ENCODE measurements at places on chromosomes 13 and 19.
A peak's percentile ranks its signal among the peaks of the same experiment; 100 is the strongest.

DNA sequence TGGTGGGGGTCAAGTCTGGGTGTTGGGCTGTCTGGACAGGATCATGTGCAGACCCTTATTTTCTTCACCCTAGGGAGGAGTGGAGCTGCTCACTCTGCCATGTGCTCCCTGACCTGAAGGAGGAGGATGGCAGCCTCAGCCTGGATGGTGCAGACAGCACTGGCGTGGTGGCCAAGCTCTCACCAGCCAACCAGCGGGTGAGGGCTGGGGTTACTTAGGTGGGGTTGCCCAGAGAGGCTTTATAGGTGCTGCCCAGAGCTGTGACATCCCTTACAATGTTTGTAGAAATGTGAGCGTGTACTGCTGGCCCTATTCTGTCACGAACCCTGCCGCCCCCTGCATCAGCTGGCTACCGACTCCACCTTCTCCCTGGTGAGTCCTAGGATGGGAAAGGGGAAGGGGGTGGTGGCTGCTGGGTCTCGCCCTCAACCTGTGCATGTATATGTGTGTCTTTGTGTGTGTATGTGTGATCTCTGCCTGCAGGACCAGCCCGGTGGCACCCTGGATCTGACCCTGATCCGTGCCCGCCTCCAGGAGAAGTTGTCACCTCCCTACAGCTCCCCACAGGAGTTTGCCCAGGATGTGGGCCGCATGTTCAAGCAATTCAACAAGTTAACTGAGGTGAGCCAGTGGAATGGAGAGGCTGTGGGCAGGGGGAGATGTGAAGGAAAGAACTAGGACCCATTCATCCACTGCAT, 5.1 kb downstream of the CHMP2A start:
- DNase-seq, result no peak

GRCh38 chr19:33301900-33302174, 497 bp downstream of the CEBPA start:
- DNase-seq, result no peak

- DNase-seq, result no peak
Observed at GRCh38 chr13:24127116-24127631, 33.3 kb upstream of the SPATA13 start.

GRCh38 chr13:63851526-63851925, 2435.9 kb upstream of the PCDH20 start:
- DNase-seq, result no peak

DNA sequence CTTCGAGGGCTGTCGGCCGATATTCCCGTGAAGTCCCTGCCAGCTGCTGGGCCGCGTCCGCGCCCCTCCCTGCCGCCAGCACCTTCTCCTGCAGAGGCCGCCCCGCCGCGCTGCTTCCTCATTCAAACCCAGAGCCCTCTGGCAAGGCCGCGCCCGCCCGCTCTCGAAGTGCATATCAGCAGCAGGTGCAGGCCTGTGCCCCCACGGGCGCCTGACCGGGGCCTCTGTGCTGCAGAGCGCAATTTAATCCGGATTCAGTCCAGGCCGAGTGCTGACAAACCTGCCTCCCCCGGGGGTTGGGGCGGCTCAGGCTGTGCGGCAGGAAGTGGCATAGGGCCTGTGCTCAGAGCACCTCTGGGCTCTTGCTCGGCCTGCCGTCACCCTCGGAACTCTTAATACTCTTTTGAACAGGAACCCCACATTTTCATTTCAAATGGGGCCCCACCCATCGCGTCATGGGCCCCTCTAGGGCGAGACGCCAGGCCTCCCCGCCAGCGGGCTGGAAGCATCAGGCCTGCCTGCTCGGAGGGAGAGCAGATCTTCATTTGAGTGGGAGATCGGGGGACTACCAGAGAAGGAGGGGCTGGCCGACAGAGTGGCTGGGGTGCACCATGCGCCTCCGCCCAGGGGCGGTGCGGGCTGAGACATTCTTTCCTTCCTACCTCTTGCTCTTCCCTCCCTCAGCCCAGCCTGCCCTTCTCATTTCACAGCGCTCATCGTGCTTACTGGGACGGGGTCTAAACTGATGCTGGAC, 125.7 kb downstream of the TNFRSF19 start:
- peak; percentile 21 for DNase-seq

GRCh38 chr13:97982286-97982685, 28.8 kb downstream of the IPO5 start:
- DNase-seq, result no peak

DNA sequence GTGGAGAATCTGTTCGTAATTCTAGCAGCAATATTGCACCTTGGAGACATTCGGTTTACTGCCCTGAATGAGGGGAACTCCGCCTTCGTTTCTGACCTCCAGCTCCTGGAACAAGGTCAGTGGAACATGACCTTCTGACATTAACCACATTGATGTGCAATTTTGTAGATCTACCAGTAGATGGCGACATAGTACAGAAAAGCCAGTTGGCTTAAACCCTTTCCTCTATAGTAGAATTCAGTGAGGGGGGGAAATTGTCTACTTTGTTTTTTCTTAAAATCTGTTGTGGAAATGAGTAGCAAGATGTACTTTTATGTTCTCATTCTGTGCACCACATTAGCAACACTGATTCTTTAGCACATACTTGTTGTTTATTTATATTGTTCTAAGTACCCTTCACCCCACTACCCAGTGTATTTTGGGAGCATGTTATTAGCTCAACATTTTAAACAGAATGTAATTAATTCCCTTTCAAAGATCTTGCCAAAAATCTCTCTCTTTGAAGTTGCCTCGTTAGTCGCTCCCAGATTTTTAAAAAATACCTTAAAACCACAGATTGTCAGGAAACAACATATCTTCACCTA, 332.2 kb downstream of the MYO16 start:
- DNase-seq, result no peak

- no peak for DNase-seq
Observed at GRCh38 chr13:37669845-37670244, 71.3 kb upstream of the POSTN start.

DNA sequence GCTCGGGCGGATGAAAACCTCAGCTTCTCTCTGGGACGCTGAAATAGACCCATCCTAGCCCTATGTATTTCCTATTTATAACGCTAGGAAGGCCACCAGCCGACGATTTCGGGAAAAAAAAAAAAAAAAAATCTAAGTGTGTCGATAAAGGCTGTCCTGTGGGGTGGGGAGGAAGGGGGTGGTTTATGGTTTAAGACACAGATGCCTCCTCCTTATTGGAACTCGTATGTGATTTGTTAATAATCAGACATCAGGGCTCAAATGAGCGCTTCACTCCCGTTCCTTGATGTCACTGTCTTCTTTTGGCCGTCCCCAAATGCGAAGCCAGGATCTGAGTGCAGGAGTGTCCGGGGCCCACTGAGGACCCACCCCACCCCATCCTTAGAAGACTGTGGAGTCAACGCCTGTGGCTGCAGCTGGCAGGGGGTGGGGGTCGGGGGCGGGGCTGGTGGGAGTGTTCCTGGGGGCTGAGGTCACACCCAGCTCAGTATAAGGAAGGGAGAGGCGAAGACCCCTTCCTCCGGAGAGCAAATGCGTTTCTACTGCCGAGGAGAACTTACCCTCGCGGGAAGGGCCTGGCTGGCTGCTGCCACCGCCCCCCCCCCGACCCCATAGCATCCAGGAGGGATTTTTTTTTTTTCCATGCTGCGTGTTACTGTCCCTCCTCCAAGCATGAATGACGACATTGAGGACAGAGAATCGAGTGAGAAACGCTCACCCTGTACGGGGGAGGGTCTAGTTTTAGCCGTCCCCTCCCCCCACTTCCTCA, 971 bp downstream of the ATCAY start:
- no peak for DNase-seq
